ENCODE measurements at places on chromosomes 11 and 22.

GRCh38 chr11:105763594-105763993 is 153.7 kb downstream of the GRIA4 start:
- no peak for DNase-seq

DNA sequence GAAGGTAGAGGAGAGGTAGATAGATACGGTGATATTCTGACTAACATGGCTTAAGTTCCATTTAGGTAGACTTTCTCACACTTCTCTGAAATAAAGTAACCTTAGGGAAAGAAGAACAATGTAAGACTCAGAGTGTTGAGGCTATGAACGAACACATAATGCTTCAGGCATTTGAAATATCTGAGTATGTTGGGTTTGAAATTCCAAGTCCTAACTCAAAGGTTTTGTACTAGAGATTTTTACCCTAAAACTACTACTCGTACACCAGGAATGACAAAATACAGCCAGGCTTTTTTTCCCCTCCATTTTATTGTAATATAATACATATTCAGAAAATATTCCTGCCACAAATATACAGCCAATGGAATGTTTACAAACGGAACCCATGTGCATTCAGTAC is 592.6 kb downstream of the ETS1 start:
- no peak for DNase-seq

- DNase-seq, result no peak
These were observed 2.8 kb downstream of the MRGPRD start for GRCh38 chr11:68977781-68978625.

GRCh38 chr11:17636721-17637120 is 82.7 kb upstream of the MYOD1 start:
- no peak for DNase-seq

GRCh38 chr11:70381872-70382861 is 16.2 kb upstream of the CTTN start:
- no peak for DNase-seq

GRCh38 chr11:60916669-60917206 is 2.8 kb downstream of the TMEM109 start:
- DNase-seq, result no peak

- no peak for DNase-seq
These were observed 11.4 kb downstream of the FAM181B start for GRCh38 chr11:82722231-82722630.

GRCh38 chr22:29270475-29271271 is 2.6 kb downstream of the EWSR1 start:
- DNase-seq, result no peak

DNA sequence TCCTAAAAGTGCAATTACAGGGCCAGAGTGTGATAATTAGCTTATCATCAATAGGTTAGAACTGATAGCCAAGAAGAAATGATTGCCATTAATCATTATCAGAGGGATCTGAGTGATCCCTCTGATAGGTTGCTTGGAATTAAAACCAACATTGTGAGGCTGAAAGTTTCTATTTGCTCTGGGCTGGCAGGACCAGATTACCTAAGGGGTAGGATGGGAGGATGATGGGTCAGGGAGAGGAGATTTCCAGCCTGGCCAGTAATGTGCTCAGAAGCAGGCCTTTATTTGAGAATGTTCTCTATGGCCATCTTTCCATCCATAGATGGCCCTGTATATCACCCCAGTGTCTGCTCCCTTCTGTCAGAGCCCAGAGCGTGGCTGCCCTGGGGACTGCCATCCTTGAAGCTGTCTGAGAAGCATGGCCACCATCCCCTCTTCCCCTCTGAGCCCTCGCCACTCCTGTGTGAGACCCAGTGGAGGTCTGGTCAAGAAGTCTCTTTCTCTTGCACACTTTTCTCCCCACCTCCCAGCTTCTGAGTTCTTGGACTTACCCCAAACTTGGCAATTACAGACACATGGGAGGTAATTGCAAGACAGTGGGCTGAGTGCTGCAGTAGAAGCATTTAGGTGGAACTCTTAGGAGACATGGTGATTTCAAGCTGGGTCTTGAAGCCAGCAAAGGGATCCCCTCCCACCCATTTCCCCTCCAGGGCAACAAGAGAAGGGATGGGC is 11.7 kb downstream of the PARVA start:
- no peak for DNase-seq
